CD8-positive, alpha-beta memory T cell (primary cell): ENCODE measurements at places on chromosomes 5 and 9. TPM values are rescaled to one million over a fixed set of nuclear protein-coding genes. Genes with fewer than 3 reads are reported as not detected.
A peak's percentile ranks its signal among the peaks of the same experiment; 100 is the strongest.

CDHR2 gene
- 0.49 TPM for total RNA-seq

CSF1R gene
- 2.7 TPM for total RNA-seq

LPAR1 gene
- not detected for total RNA-seq

SV2C gene
- total RNA-seq = not detected

FCN2 gene
- total RNA-seq = not detected

PCDHGB2 gene
- 0.40 TPM for total RNA-seq

C9orf153 gene
- total RNA-seq = 0.33 TPM

FBXL7 gene
- not detected for total RNA-seq

NDUFS6 gene
- total RNA-seq = 43.4 TPM

IFNK gene
- total RNA-seq = not detected

MAPK9 gene
- 46.2 TPM for total RNA-seq

LIFR gene
- not detected for total RNA-seq

GRCh38 chr5:25850581-25850980 lies 1187.8 kb downstream of the CDH9 start:
- no peaks in the 10 kb centered on the region for H3K4me1 ChIP-seq
- H3K27ac ChIP-seq = no peak overlapping the region
- H3K36me3 ChIP-seq = no peaks in the 10 kb centered on the region
- no peak overlapping the region for H3K4me3 ChIP-seq
- no peaks in the 10 kb centered on the region for H3K27me3 ChIP-seq

- no peaks in the 10 kb centered on the region for H3K27me3 ChIP-seq
- no peak for DNase-seq
- H3K27ac ChIP-seq = no peak overlapping the region
- H3K36me3 ChIP-seq = no peaks in the 10 kb centered on the region
- no peaks in the 10 kb centered on the region for H3K4me1 ChIP-seq
These were observed 118.3 kb upstream of the RAPGEF1 start for GRCh38 chr9:131858147-131858546.

DNA sequence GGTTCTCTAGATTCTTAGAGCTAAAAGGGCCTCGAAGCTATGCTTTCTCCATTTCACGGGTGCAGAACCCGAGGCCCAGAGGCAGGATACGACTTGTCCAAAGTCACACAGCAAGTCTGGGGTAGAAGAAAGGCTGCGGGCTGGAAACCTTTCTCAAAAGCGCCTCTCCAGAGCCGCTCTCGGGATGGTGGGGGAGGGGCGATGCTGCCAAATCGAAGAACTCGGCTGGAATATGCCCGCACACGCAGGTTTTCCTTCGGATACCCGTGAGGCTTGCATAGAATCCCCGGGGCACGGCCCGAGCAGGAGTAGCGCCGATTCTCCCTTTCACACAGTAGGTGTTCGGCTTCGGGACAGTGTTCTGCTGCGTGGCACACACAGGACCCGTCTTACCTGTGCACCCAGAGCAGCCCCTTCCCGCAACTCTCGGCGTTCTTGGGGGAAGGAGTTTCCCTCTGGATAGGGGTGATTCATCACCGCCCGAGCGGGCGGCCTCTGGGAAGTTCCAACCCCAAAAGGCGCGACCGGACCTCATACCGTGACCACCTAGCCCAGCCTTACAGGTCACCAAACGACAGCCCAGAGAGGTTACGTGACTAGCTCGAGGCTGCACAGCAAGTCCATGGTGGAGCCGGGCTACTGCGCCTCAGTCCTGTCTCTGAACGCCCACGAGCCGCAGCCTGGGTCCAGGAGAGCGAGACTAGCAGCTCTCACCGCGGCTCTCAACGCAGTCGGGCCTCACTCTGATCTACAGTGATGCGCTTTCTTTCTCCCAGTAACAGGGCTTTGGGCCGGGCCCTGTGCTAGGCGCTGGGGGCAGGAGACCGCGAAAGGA lies 4.1 kb downstream of the PAX5 start:
- H3K36me3 ChIP-seq = no peaks in the 10 kb centered on the region
- peaks cover 84% of the 10 kb centered on the region for H3K27me3 ChIP-seq
- no peak overlapping the region for H3K4me3 ChIP-seq
- DNase-seq = no peak
- peaks cover 63% of the 10 kb centered on the region for H3K4me1 ChIP-seq

DNA sequence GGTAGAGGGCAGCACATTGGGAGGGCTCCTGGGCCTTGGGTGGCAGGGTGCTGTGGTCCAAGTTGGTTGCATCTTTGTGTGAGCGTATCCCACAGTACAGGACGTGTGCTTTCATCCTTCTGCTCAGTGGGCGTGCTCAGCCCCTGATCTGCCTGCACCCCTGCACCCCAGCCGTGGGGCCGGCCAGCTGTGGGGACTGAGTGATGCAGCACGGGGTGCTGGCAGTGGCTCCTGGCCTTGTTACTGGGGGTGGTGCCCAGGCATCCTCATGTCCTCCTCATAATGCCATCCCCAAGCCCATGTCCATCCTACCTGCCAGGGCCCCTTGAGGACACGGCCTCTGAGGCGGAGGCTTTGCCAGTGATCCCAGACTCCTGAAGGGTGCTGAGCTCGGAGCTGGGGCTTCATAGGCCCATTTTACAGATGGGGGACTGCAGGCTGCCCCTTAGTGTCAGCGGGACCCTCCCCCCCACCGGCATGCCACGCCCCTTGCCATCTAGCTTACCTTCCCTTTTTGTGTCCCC lies 100.7 kb downstream of the PHF2 start:
- H3K36me3 ChIP-seq = peaks cover 6% of the 10 kb centered on the region
- H3K4me3 ChIP-seq = no peak overlapping the region
- DNase-seq = no peak

DNA sequence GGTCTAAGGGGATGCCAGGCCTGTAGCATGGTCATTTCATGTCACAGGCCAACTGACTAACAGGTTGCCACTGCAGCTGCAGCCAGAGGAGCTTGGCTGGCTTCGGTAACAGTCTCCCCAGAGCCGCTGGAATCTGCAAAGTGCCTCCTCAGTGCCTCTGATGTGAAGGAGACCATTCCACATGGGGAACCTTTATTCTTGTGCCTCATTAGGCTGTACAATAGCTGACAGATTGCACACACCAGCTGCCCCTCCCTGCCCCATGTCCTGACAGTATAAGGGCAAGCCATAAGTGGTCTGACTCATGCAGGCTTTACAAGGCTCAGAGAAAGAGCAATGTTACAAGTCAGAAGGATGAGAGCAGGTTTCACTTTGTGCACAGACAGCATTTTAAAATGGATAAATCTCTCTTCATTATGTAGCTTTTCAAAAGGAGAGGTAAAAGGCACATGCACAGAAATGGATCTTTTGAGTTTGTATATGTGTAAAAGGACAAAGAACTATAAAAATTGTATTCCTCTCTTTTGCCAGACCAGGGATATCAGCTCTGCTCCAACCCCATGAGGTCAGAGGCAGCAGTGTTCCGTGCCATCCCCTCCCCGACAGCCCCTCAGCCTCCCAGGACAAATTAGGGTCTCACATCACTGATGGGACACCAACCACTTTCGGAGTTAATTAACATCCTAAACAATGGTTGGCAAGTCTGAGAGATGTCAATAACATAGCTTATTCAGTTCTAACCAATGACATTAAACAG lies 467.8 kb downstream of the TMEM232 start:
- H3K4me3 ChIP-seq = no peak overlapping the region
- DNase-seq = no peak
- H3K4me1 ChIP-seq = no peaks in the 10 kb centered on the region
- no peak overlapping the region for H3K27ac ChIP-seq
- H3K36me3 ChIP-seq = no peaks in the 10 kb centered on the region
- H3K27me3 ChIP-seq = no peaks in the 10 kb centered on the region

- H3K27ac ChIP-seq = no peak overlapping the region
- no peak for DNase-seq
- H3K36me3 ChIP-seq = no peaks in the 10 kb centered on the region
- H3K4me3 ChIP-seq = no peak overlapping the region
- peaks cover 6% of the 10 kb centered on the region for H3K4me1 ChIP-seq
These were observed 37.6 kb downstream of the ALG2 start for GRCh38 chr9:99184110-99184474.

GRCh38 chr5:132386644-132387286 lies 17.3 kb downstream of the SLC22A5 start:
- no peak overlapping the region for H3K4me3 ChIP-seq
- peaks cover 19% of the 10 kb centered on the region for H3K4me1 ChIP-seq
- H3K27ac ChIP-seq = no peak overlapping the region
- no peaks in the 10 kb centered on the region for H3K36me3 ChIP-seq
- H3K27me3 ChIP-seq = no peaks in the 10 kb centered on the region

- no peak overlapping the region for H3K27ac ChIP-seq
- no peak overlapping the region for H3K4me3 ChIP-seq
- no peak for DNase-seq
These were observed 17.7 kb upstream of the RNF180 start for GRCh38 chr5:64147849-64148441.

- H3K4me3 ChIP-seq = no peak overlapping the region
- no peak for DNase-seq
- H3K27ac ChIP-seq = peak overlapping the region; percentile 43
- H3K36me3 ChIP-seq = no peaks in the 10 kb centered on the region
- peaks cover 10% of the 10 kb centered on the region for H3K4me1 ChIP-seq
- H3K27me3 ChIP-seq = no peaks in the 10 kb centered on the region
These were observed 24.3 kb upstream of the PTGES start for GRCh38 chr9:129776938-129777768.

- H3K4me3 ChIP-seq = no peak overlapping the region
- H3K36me3 ChIP-seq = no peaks in the 10 kb centered on the region
- H3K27me3 ChIP-seq = no peaks in the 10 kb centered on the region
These were observed 1530.6 kb downstream of the EFNA5 start for GRCh38 chr5:106140101-106140500.

- no peaks in the 10 kb centered on the region for H3K27me3 ChIP-seq
- no peaks in the 10 kb centered on the region for H3K36me3 ChIP-seq
- H3K27ac ChIP-seq = no peak overlapping the region
- no peak for DNase-seq
These were observed 146.8 kb downstream of the EBF1 start for GRCh38 chr5:158952951-158953350.

DNA sequence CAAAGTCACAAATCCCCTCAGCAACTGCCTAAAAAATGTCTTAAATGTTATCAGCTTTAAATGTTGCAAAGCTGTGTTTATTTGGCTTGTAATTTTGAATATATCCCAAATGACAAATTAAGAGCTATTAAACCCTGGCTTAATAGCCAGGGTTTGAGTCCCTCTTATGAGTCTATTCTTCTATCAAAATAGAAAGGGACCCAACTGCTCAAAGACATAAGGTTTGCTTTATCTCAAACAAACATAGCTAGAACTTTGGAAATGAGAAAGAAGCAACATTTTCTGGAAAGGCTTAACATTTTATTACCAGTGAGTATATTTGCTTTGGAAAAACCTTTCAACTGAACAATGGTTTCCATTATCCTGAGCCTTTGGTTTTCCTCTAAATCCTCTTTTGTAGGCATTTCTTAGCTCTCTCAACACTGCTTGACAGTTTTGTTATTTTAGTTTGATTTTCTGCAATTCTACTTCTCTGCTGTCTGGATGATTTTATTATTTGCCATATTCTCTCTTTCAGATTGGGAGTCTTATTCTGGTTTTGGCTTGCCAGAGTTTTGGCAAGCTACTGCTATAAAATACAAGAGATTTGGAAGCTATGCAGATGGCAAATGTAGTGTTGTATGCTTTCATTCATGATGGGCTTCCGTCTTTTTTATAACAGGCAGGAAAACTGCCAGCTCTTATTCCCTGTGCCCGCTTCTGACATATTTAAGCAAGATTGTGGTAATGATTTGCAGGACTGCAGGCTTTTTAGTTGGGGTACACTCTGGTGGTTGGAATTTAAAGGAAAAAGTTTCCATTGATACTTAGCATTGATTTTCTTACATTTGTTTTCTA lies 734.9 kb downstream of the DTWD2 start:
- H3K27me3 ChIP-seq = no peaks in the 10 kb centered on the region
- H3K27ac ChIP-seq = no peak overlapping the region
- H3K36me3 ChIP-seq = no peaks in the 10 kb centered on the region
- DNase-seq = no peak
- no peak overlapping the region for H3K4me3 ChIP-seq

DNA sequence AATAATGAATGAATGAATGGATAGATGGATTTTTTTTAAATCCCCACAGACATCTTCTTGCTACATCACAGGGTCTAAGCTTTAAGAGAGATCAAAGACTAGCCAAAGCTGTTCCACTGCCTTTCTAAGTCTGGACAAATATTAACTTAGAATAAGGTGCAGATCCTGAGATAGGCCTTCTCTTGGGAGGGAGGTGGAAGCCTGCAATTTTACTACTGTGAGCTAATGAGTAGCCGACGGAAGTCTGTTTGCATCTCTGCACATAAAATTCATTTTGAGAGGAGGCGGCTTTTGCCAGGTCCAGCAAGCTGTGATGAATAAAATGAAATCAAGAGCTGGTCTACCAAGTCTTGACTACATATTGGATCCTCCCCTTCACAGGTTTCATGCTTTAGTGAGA lies 484.9 kb downstream of the TMEM38B start:
- H3K27me3 ChIP-seq = no peaks in the 10 kb centered on the region
- no peak overlapping the region for H3K27ac ChIP-seq
- no peak overlapping the region for H3K4me3 ChIP-seq
- no peaks in the 10 kb centered on the region for H3K4me1 ChIP-seq

- H3K36me3 ChIP-seq = no peaks in the 10 kb centered on the region
- no peak overlapping the region for H3K27ac ChIP-seq
- H3K27me3 ChIP-seq = no peaks in the 10 kb centered on the region
- DNase-seq = no peak
- no peak overlapping the region for H3K4me3 ChIP-seq
- H3K4me1 ChIP-seq = no peaks in the 10 kb centered on the region
These were observed 245.4 kb upstream of the TUT7 start for GRCh38 chr9:86599561-86599960.

GRCh38 chr9:21528123-21528808 lies 46.2 kb upstream of the IFNE start:
- no peak for DNase-seq
- no peak overlapping the region for H3K4me3 ChIP-seq
- H3K27ac ChIP-seq = no peak overlapping the region
- H3K4me1 ChIP-seq = no peaks in the 10 kb centered on the region
- no peaks in the 10 kb centered on the region for H3K27me3 ChIP-seq

DNA sequence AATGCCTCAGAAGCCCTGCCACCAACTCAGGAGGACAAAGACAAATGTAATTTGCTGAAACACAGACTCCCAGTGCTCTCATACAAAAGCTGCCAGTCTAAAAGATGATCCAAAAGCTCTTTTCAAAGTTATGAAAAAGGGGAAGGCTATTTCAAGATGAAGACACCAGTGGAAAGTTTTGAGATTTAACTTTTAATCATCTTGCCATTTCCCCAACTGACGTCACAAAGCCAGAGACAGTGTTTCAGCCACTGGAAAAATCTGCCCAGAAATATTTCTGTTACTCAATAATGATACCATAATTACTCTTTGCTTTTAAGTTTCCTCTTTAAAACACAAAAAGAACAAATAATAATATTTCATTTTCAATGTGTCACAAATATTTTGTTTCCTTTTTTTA lies 20.9 kb downstream of the ENG start:
- no peaks in the 10 kb centered on the region for H3K36me3 ChIP-seq
- H3K27ac ChIP-seq = no peak overlapping the region
- DNase-seq = no peak

- no peak overlapping the region for H3K4me3 ChIP-seq
- no peak for DNase-seq
- H3K4me1 ChIP-seq = no peaks in the 10 kb centered on the region
- peaks cover 8% of the 10 kb centered on the region for H3K36me3 ChIP-seq
- H3K27ac ChIP-seq = no peak overlapping the region
- no peaks in the 10 kb centered on the region for H3K27me3 ChIP-seq
These were observed 18.3 kb downstream of the FBXW5 start for GRCh38 chr9:136926154-136926704.

GRCh38 chr9:127963041-127963358 lies 17.8 kb downstream of the EEIG1 start:
- no peaks in the 10 kb centered on the region for H3K27me3 ChIP-seq
- no peaks in the 10 kb centered on the region for H3K36me3 ChIP-seq
- no peak overlapping the region for H3K27ac ChIP-seq
- no peak for DNase-seq
- peaks cover 100% of the 10 kb centered on the region for H3K4me1 ChIP-seq
